ENCODE measurements at places on chromosomes 3 and 15.

DNA sequence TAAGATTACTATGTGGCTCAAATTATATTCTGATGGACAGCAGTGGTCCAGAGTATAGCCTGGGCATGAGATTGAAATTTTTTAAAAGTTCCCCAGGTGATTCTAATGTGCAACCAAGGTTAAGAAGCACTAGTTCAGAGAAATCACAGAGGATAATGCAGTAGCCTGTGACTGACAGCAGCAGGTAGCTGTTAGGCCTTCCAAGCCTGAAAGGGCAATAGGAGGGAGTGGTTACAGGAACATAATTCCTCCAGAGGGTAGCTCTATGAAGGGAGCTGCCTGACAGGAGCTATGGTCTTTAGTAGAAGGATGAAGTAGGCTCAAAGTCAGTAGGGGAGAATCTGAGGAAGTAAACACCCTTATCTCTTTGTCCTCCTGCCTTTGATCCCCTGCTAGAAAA, 342.9 kb upstream of the PPP2R3A start:
- DNase-seq, result no peak

DNA sequence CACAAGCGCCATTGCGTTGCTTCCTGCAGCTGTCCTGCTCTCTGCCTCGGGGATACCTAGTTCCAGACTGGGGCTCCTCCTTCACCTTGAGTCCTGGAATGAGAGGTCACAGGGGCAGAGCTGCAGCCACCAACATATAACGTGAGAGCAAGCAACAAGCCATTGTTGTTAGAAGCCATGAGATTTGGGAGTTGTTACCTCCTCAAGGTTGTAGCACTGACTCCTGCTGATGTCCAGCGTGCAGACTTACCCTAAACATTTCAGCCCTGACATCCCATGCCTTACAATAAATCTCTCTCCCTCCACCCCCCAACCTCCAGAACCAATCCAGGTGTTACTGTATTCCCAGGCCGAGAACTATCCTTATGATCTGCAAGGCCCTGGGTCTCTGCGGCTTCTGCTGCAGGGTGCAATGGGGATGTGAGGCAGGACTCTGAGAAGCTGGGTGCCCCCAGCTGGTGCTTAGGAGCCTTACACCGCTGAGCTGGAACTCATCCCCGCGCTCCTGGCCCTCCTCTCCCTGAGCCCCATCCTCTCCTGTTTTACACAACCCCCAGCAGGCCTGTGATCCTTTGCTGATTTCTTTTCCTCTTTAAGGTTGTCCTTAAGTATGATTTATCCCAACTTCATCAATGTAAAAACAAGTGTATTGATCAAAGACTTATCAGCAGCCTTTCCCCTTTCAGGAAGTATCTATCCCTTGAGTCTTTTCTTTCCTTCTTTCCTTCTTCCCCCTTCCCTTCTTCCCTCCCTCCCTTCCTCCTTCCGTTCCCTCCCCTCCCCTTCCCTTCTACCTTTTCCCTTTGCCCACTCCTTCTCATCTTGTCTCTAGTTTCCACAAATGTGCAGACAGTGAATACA, 84.2 kb upstream of the ABHD2 start:
- no peak for DNase-seq

GRCh38 chr15:36429707-36430106, 149.7 kb upstream of the CDIN1 start:
- DNase-seq, result no peak

GRCh38 chr3:39990532-39990931, 181.1 kb downstream of the MYRIP start:
- DNase-seq, result no peak

GRCh38 chr3:183822631-183823030, 2.7 kb downstream of the MAP6D1 start:
- DNase-seq, result no peak

DNA sequence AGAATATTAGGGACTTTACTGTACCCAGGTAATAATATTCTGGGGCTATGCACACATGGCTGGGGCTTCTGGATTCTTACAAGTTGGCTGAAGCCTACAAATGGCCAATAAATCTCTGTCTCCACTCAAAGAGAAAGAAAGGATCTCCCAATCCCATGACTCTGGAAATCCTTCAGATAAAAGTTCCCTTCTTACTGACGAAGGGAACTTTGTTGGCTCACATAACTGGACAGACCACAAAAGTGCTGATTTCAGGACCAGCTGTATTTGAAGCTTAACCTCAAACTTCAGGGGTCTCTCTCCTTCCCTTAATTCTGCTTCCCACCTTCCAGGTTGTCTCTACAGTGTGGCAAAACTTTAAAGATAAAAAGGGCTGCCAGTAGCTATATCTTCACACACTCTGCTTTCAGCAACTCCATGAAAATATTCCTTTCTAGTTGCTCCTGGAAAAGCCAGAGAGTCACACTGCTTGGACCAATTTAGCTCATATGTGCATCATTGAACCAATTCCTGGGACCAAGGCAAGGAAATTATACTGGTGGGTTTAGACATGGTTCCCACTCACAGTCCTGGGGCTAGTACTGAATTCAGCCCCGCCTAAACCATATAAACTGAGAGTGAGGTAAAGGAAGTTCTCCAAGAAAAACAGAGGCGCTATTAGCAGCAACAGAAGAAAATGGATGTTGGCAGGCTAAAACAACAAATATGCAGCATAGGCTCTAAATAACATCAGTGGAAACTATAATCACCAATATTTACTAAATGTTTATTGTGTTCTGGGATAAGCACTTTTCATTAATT, 290.0 kb upstream of the GADL1 start:
- no peak for DNase-seq

DNA sequence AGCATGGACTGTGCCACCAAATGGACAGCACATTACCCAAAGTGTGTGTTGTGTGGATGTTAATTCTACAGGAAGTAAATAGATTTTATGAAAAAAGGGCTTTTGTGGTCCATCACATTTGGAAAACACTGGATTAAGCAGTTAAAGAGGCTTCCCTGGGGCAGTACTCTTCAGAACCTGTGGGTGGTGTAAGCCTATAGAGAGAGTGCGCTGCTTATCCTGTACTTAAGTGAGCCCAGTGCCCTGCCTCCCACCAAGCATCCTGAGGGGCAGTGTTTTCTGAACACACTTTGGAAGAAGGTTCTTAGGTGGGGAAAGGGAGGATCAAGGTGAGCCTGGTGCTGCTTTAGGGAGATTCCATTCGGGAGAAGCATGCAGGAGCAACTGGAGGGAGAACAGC, 10.9 kb downstream of the TTLL3 start:
- DNase-seq, result no peak

DNA sequence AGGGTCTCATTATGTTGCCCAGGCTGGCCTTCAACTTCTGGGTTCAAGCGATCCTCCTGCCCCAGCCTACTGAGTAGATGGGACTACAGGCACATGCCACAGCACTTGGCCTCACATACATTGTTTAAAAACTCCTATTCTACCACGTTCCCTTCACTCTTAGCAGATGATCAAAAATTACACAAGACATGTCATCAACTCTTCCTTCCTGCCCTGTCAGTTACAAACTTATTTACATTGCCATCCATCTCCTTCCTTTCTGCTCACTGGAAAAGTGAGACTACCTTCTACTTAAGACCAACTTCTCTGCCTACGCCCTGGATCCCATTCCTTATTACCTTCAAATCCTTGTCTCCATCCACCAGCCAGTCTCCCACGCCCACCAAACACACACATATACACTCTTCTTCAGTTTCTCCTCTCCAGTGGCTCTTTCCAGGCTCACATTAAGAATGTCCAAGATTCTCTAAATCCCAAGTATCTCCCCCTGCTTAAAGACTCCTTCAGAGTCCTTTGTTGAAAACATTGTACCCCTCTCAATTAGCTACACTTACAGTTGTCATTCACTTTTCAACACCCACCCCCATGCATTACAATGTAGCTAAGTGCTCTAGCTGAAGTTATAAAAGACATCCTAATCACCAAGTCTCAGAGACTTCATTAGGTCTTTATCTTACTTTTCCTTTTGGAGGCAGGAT, 4.3 kb downstream of the PEAK1 start:
- no peak for DNase-seq

DNA sequence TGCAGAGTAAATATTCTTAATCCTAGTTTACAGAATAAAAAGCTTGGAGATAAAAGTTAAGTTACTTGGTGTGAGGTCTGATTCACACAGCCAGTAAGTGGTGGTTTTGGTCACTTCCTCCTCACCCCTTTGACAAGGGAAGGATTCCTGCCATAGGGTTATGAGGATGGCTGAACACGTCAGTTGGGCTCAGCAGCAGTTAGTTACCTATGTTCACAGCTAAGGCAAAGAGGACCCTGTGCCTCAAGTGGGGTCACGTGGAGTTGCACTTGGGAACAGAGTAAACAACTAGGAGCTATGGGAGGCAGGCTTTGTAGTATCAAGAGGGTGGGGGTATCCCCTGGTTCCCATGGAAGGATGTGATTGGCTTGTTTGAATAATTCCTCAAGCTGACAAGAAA, 232.2 kb downstream of the UBE2E2 start:
- DNase-seq, result no peak

DNA sequence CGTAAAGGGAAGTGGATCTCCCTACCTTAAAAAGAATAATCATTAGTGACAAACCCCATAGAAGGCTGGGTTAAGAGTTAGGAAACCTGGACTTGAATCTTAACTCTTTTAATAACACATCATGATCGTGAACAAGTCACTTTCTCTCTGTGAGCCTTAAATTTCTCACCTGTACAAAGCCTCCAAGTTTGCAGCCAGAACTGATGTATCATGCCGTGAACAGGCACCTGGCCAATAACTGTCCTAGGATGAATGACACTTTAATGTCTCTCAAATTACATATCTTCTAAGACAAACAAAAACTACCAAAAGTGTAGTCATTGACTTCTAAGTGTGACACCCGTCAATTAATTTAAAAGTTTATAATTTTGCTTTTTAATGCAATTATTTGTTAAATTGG, 3.9 kb downstream of the UPK1B start:
- DNase-seq, result no peak

GRCh38 chr3:29202378-29202777, 78.5 kb upstream of the RBMS3 start:
- DNase-seq, result no peak

- DNase-seq, result no peak
Measured at GRCh38 chr3:187044867-187045552, 94.3 kb downstream of the RPL39L start.

GRCh38 chr3:55194376-55194775, 266.5 kb upstream of the LRTM1 start:
- no peak for DNase-seq

Measured in stimulated activated CD4-positive, alpha-beta T cell treated with anti-CD3 and anti-CD28 coated beads, TNF-alpha, amount 100 ng/mL, for 48 hours (primary cell).